NCI-H510A (cell line): ENCODE measurements at places on chromosomes 3 and 15.

GRCh38 chr3:18917923-18918322 lies 230.4 kb upstream of the KCNH8 start:
- no peak for DNase-seq

DNA sequence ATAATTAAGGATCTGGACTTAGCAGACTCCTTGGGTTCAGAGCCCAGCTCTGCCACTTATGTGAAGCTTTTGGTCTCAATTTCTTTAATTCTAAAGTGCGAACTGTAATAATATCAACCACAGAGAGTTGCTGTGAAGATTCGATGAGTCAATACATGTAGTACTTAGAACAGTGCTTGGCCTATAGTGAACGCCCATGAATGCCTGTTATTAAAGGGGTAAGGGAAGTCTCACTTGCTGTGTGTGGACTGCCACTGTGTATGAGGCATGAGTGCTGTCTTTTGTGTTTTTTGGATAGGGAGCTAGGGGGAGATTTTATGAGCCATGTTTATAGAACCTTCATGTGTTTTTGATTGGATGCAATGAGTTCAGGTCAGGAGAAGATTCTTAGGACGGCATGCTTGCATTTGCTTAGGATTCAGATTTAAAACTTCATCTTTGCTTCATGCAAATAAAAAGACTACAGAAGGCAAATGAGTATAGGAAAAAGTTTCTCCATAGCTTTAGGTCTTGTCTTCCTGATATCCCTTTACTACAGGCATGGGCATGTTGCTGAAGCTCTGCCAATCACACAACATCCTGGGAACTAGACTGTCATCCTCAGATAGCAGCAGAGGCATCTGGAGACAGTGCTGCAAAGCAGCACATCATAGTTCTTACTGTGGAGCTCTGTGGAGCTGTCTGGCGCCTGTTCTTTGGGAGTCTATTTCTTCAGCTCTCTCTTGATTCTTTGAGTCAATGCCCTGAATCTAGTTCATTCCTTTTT lies 50.0 kb downstream of the PLS1 start:
- no peak for DNase-seq

DNA sequence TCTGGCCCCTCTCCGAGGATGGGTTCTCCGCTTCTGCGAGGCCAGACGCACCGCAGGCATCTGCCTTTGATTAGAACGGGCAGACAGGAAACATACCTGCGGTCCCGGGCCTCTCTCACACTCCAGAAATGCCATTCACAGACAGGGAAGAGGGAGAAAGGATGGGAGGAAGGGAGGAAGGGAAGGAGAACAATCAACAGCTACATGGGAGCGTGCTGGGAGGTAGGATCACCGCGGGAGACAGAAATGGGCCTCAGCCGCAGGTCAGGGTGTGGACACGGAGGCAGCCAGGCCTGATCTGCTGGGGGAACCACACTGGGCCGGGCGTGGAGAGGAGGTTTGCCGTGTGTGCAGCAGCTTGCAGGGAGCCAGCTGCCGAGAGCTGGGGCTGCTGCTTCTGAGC lies 90.7 kb upstream of the RGMA start:
- no peak for DNase-seq

- DNase-seq: no peak
Observed at GRCh38 chr3:136690599-136690998, 61.6 kb downstream of the STAG1 start.

DNA sequence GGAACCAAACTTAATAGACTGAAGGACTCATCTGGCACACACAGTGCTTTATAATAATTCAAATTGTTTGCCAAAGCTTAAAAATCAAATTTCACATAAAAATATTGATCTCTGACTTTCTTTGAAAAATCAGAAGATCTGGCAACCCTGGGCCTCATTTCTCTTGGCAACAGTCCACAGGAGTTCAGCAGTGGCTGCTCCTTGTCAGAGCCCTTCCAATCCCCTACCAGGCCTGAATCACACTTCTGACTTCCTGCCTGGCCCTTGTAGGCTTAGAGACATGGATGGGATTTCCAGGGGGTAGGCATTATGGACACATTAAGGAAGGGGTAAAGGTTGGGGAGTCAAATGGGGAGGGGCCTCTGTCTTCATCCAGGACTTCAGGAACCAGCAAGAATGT lies 55.5 kb downstream of the PLS1 start:
- DNase-seq: no peak

DNA sequence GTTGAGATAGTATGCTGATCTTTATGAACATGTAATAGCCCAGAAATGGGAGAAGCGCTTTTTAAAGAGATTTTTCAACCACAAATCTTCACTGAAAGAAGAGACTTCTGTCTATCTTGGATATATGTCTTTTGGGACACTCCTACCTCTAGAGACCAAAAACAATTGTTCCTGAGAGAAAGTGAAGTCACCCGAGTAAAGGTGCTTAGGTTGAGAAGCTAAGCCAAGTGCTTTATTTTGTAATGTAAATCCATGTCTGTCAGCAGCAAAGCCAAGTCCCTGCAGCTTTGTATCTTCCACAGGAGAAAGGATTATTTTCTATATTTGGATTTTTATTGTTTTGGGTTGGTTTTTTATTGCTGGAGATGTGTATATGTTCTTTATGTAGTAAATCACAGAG lies 32.1 kb upstream of the B3GALNT1 start:
- DNase-seq: no peak

DNA sequence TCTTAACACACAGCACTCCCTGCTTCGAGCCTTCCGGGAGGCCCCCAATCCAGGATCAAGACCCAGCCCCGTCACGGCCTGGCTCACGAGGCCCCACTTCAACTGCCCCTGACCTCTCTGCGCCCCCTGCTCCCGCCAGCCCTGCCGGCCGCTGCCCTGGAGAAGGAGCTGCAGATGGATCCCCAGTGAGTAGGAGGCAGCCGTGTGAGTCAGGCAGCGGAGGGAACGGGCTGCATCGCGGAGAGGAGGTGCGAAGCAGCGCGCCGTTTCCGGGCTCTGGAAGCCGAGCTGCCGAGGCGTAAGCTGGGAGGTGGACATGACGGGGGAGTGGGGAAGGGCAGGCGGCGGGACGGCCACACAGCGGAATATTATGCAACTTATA lies 133.4 kb downstream of the TPRA1 start:
- DNase-seq: no peak

DNA sequence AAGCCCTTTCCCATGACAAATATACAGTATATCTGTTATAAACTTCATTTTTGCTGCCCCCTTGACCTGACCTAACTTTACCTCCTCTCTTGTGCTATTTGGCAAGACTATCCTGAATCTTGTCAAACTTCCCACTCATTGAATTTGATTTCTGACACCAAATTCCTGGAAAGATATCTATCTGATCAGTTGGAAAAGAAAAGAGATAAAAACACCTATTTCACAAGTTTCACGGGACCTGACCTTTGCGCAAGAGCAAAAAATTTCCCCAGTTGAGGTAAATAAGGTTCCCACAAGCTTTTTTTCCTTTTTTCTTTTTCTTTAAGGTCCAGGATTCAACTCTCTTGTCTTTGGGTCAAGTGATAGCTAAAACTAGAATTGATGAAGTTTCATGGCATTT lies 189.2 kb upstream of the LPP start:
- DNase-seq: no peak
